ENCODE measurements at places on chromosomes 1 and 21.

DNA sequence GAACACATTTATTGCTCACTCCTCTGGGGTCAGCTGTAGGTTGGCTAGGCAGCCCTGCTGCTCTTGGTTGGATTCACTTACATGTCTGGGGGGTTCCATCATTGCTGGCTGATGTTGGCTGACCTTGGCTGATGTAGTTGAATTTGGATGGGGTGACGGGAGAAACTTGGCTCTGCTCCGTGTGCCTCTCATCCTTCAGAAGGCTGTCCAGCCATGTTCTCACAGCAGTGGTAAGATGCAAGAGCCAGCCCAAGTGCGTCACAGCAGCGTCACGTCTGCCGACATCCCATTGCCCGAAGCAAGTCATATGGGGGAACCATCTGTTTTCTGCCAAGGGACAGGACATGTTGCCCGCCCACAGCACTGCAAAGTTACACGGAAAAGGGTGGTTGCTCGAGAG, 613.5 kb downstream of the MATN1 start:
- ATAC-seq, result no peak

- ATAC-seq, result no peak
These were observed 19.4 kb downstream of the LRRC41 start for GRCh38 chr1:46284058-46284457.

- ATAC-seq, result peak; percentile 37
These were observed 10.2 kb downstream of the ERG start for GRCh38 chr21:38487901-38488639.

DNA sequence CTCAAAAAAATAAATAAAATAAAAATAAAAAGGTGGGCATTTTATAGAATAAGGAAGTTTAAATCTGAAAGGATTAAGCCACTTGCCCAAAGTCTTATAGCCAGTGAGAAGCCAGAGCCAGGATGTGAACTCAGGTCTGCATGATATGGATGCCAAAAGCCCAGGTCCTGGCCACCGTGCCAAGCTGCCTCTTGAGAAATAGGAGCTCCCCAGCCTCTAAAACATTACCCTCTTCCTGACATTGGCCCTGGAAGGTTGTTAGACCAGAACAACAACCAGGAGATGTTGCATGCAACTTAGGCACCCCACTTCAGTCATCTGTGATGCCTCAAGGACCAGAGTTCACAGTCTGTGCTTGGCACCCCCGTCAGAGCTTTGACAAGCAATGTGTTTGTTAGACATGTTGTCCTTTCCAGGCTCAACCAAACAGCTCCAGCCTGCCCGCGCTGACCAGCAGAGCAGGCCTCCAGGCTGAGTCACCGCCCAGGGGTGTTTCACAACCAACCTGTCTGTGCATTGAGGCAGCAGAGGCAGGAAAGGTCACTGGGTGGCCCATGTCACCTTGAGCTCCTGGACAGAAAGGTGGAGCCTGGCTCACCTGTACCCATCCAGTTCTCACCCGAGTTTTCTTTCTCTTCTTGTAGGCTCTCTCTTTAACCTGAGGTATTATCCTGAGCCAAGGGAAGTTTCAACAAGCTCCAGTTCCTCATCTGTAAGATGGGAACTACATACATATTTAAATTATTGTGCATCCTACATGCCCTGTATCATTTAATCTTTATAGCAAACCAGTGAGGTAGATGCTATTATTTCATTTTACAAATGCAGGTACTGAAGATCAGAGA, 14.9 kb upstream of the MED18 start:
- ATAC-seq, result no peak

DNA sequence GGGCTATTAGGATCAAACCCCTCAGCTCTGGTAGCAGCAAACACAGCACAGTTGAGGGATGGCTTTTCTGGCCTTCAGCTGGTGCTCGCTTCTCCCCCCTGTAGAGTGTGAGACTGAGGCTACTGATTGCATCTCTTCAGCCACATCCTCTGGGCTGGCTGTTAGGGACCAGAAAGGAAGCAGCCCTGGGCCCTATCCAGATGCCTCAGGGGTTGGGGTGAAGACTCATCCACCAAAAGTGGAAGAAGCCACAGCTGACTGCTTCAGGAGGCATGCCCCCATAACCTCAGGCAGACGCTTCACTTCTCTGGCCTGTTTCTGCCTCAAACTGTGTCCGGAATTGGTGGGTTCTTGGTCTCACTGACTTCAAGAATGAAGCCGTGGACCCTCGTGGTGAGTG, 6.2 kb upstream of the TMEM200B start:
- no peak for ATAC-seq

All from motor neuron (in vitro differentiated cells).